ENCODE measurements at places on chromosomes 16 and 17.

DNA sequence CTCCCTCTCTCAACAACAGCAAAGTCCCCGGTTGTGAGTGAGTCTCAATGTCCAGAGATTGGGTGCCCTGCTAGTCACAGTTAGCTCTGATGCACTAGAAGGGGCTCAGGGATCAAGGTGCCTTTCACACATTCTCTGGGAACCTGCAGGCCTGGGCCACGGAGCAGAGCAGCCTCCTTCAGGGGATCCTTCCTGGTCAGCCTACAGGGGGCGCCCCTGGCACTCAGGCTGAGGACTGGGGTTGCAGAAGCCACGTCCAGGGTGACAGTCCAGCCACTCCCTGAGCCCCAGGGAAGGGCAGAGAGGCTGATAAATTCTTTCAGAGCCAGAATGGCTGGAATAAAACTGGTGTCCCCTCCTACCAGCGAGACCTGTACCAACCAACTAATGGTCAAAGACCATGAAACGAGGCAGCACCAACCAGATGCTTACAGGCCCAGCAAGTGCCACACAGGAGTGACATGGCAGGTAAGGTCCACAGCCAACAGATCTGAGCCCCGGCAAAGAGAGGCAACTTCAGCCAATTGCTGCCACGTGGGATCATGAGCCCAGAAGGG, 43.5 kb downstream of the ST3GAL2 start:
- DNase-seq = peak; percentile 38

DNA sequence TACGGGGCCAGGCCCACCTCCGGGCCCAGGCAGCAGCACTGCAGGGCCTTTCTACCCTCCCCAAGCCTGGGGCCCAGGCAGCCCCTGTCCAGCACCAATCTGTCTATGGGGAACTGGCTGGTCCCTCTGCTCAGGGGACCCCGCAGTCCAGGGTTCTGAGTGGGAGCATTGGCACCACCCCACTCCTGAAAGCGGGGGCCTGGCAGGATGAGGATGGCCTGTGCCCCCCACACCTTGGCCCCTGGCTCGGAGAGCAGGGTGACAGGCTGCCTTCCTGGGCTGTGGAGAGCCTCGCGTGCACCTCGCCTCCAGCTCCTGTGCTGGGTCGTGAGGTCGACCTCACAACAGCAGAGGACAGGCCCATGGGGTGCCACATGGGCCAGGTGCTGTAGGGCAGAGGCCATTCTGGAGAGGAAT, 1.4 kb downstream of the NPB start:
- DNase-seq = no peak

- no peak for DNase-seq
Measured at GRCh38 chr17:39769974-39770587, 32.3 kb downstream of the GRB7 start.

GRCh38 chr17:49468811-49469385, 26.2 kb upstream of the NGFR start:
- DNase-seq = no peak

DNA sequence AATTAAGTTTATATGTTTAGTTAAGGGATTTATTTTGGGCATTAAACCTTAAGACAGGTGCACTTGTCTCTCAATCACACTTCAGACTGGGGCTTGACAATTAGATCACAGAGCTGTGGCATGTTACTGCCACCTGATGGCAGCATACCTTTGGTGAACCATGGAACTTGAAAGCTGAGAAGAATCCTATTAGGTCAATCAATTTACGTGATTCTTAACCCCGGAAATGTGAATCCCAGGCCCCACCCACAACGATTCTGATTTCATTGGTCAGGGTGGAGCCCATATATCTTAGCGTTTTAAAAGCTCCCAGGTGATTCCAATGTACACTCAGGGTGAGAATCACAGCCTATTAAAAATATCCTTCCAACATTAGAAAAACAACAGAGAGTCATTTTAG, 91.0 kb downstream of the GSG1L start:
- peak; percentile 11 for DNase-seq

DNA sequence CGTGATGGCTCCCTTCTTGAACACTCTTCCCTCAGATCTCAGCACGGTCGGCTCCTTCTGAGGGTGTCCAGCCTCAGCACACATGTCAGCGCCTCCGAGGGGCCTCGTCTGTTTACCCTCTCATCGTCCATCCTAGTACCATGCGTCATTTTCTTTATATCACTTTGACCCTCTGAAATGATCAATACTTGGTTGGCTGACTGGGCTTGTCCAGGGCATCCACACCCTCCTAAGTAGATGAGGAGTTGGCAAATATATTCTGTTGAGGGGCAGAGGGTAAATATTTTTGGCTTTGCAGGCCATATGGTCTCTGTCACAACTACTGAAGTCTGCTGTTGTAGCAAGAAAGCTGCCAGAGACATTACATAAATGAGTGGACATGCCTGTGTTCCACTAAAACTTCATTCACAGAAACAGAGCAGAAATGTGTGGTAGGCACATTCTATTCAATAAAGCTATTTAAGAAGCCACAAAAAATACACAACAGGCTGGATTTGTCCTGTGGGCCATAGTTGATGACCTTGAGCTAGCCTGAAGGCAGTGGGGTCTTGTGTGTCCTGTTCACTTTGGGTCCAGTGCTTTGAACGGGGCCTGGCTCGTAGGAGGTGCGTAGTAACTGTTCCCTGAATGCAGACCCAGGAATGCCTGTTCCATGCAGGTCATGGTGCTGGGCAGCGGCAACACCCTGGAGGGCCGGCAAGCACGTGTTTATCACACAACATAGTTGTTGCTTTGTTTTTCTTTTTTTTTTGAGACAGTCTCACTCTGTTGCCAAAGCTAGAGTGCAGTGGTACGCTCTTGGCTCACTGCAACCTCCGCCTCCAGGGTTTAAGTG, 185.8 kb downstream of the SNX29 start:
- DNase-seq = no peak

- DNase-seq = no peak
Measured at GRCh38 chr17:48612854-48613691, 2.0 kb downstream of the HOXB8 start.
